Natural killer cell (primary cell): ENCODE measurements at places on chromosomes 6 and 20.

GRCh38 chr6:52303178-52303577 lies 18.6 kb upstream of the MCM3 start:
- no peak for DNase-seq

GRCh38 chr6:168355716-168356522 lies 36.3 kb upstream of the DACT2 start:
- DNase-seq, result no peak

DNA sequence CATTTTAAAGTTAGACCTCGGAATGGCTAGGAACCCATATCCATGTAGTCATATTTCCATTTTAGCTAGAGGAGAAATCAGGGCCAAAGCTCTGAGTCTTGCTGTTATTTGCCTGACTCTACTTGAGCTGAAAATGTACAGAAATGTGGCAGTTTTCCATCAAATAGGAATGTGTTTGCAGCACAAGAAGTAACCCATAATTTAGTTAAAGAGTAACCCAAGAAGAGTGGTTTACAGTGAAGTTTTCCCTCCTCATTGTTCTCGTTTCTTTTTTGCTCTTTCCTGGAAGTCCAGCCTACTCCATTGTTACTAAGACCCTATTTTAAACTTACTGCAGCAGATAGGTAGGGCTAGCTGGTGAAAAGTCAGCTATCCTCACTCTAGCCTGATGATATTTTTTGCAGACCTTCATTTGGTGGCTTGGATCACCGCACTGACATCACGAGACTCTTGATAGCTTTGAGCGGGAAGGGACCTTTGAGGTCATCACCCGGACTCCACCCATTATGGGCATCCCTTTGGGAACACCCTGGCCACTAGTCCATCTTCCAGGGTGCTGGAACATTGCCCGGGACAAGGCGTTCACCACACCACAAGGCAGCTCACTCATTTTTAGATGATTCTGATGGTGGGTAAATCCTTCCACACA lies 28.0 kb upstream of the ADGRF5 start:
- DNase-seq, result no peak

- no peak for DNase-seq
Observed at GRCh38 chr6:43768983-43769525, 957 bp upstream of the VEGFA start.
